Daoy (cell line): ENCODE measurements at places on chromosomes 11 and 22. TPM values are rescaled to one million over a fixed set of nuclear protein-coding genes. Genes with fewer than 3 reads are reported as not detected.

GRCh38 chr11:27619763-27620335 lies 80.4 kb downstream of the BDNF start:
- no peak for DNase-seq

GRCh38 chr11:69476509-69476961 lies 4.9 kb upstream of the LINC01488 start:
- DNase-seq = no peak

DNA sequence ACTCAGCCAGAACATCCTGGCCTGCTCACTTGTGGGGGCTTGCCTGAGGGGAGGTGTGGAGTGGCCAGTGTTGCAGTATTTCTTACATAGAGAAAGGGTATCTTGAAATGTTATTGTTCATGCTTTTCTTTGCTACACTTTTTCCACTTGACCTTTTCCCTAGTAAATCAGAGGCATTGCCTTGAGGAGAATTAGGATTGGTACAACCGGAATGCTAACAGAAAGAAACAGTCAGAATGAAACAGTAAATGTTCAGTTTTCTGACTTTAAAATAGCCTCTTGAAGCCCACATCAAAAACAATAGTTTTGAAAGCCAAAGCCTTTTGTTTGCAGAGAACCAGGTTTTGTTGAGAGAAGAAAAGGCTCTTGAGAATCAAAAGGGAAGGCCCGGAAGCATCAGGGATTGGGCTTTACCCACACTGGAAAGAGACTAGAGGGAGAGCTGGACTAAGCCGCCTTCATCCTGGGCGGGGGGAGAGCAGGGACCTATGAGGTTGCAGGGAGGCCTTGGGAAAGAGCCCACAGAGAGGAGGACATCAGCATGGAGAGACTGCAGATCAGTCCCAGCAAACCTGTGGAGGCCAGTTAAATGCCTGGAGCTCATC lies 12.4 kb downstream of the ADM start:
- no peak for DNase-seq

DNA sequence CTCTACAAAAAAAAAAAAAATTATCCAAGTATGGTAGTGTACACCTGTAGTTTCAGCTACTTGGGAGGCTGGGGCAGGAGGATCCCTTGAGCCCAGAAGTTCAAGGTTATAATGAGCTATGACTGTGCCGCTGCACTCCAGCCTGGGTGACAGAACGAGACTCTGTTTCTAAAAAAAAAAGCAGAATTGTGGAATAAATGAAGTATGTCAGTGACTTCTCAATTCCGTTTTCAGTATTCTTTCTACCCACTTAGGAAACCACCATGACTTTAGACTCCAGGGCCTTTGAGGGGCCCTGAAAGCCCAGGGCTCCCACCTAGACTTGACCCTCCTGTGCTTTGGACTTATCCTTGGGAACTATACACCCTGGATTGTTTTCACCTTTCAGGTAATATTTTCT lies 6.5 kb upstream of the NUP160 start:
- no peak for DNase-seq

DNA sequence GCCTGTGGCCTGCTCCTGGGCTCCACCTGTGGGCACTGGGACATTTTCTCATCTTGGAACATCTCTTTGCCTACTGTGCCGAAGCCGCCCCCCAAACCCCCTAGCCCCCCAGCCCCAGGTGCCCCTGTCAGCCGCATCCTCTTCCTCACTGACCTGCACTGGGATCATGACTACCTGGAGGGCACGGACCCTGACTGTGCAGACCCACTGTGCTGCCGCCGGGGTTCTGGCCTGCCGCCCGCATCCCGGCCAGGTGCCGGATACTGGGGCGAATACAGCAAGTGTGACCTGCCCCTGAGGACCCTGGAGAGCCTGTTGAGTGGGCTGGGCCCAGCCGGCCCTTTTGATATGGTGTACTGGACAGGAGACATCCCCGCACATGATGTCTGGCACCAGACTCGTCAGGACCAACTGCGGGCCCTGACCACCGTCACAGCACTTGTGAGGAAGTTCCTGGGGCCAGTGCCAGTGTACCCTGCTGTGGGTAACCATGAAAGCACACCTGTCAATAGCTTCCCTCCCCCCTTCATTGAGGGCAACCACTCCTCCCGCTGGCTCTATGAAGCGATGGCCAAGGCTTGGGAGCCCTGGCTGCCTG lies 1.4 kb downstream of the SMPD1 start:
- DNase-seq = no peak

Gene MS4A14
- total RNA-seq = not detected in 2 replicates

Gene OR52I1
- total RNA-seq = not detected in 2 replicates

GRCh38 chr11:36131721-36132397 lies 157.4 kb downstream of the COMMD9 start:
- peak; percentile 39 for DNase-seq

DNA sequence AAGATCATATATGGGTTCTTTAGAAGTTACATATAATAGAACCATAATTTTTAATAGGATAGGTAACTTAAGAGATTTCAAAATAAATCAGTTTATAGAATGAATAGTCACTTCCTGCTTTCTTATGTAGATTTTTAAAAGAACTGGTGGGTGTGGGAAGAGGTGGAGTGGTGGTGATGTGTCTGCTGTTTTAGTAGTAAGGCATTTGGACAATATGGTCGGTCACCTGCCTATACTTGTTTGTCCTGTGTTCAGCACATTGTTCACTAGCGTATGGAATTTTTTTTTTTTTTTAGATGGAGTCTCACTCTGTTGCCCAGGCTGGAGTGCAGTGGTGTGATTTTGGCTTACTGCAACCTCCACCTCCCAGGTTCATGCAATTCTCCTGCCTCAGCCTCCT lies 39.3 kb downstream of the CCDC81 start:
- DNase-seq = no peak

GRCh38 chr22:40105755-40106154 lies 72.0 kb upstream of the TNRC6B start:
- no peak for DNase-seq

- DNase-seq = no peak
Measured at GRCh38 chr22:29842172-29842571, 4.1 kb upstream of the ASCC2 start.

Gene PANX3
- total RNA-seq = not detected in 2 replicates

- no peak for DNase-seq
Measured at GRCh38 chr11:124875401-124875800, 10.2 kb downstream of the ROBO3 start.

Gene APLNR
- not detected in 2 replicates for total RNA-seq

Gene OPCML
- not detected in 2 replicates for total RNA-seq
